ENCODE measurements at places on chromosomes 12 and 14. TPM values are rescaled to one million over a fixed set of nuclear protein-coding genes. Genes with fewer than 3 reads are reported as not detected.

Gene LALBA
- total RNA-seq = not detected

Gene NANOG
- total RNA-seq = not detected

Gene COCH
- 2.8 TPM for total RNA-seq

Gene SUSD6
- 27.2 TPM for total RNA-seq

Gene ESRRB
- 8.0 TPM for total RNA-seq

Gene CCDC198
- total RNA-seq = not detected

Gene AMDHD1
- not detected for total RNA-seq

DNA sequence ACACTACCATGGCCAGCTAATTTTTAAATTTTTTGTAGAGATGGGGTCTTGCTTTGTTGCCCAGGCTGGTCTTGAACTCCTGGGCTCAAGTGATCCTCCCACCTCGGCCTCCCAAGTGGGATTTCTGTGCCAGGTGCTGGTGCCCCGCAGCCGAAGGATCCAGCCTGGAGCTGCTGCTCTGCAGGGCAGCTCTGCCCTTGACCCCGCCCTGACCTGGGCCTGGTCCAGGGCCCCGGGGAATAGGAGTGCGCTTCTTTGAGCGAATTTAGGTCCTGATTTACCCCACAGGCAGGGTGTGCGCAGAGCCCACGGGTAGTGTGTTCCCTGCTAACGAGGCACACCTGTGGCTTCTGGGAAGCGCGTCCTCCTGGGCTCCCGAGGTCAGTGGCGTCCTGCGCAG, 15.2 kb downstream of the ACADS start:
- DNase-seq = no peak

DNA sequence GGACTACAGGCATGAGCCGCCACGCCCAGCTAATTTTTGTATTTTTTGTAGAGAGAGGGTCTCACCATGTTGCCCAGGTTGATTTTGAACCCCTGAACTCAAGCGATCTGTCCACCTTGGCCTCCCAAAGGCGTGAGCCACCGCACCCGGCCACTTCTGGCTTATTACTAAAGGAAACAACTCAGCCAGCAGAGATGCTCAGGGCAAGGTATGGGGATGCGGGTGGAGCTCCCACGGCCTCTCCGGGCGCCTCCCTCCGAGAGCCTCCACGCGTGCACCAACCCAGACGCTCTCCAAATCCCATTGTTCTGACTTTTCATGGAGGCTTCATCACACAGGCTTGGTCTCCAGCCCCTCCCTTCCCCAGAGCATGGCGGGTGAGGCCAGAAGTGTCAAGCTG, 6.1 kb upstream of the GPR132 start:
- no peak for DNase-seq

- DNase-seq = peak; percentile 95
Measured at GRCh38 chr12:3299929-3300832, 190.8 kb upstream of the PRMT8 start.

DNA sequence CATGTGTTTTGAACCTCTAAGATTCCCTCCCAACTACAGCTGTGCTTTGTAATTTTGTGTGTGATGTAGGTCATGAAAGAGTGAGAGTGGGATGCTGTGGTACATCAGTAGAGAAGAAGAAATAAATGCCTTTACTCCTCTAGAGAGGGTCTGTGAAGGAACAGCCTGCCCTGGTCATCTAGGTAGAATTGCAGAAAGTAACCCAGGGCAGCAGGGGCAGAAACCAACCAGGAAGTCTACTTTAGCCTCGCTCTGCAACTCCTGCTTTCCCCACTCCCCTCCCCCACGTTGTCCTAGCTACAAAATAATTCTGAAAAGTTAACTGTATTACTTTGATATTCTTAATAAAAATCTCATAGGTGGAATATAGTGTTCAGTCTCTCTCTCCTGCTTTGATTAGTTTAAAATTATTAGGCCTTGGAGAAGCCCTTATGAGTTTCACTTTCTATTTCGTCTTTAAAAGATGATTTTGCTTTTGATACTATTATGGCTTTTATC, 7.5 kb downstream of the TBK1 start:
- DNase-seq = no peak

GRCh38 chr12:123070267-123071081, 80.4 kb downstream of the PITPNM2 start:
- peak; percentile 42 for DNase-seq

DNA sequence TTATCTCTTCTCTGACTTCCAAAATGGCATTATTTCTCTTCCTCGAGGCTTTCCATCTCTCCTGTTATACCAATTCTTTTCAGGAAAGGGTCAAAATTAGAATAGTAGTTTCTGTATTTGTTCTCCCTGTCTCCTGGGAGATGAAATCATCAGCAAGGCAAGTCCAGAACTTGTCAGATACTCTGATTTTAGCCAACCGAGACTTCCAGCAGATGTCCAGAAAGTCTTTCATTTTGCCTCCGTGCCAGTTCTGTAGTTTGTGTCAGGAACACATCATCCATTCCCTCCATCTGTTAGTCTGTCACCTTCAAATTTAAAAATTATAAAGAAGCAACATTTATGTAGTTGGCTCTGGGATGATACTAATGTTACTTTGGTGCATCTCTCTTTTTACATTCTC, 275.7 kb downstream of the CCDC59 start:
- peak; percentile 38 for DNase-seq

DNA sequence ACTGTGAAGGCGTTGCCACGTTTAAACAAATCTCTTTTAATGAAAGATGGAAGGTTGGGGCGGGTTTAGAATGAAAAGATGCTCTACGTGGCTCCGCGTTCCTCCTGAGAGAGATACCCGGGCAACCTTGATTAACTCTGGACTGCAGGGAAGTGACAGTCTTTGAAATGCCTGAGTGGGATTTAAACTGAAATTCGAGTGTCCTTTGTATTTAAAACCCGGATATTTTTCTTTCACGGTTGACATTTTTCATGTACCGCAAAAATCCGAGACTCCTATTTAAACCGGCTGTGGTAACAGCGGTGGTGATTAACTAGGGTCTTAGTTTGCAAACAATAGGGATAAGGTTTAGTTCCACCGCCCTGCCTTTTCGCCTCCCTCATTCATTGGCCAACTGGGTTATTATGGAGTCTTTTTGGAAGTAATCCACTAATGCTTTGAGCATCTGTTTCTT, 707 bp downstream of the G2E3 start:
- peak; percentile 47 for DNase-seq

DNA sequence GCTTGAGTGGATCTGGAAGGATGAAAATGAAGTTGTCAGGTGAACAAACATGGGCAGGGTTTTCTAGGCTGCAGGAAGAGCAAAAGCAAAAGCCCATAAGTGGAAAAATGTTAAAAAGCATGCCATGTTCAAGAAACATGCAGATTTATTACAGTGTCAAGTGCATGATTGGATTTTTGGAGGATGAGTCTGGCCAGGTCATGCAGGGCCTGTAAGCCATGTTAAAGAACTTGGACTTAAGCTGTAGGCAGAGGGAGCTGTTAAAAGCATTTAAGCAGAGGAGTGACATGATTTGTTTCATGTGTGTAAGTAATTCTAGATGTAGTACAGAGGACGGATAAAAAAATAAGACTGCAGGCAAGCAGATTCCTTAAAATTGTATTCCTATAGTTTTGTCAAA, 16.3 kb upstream of the SINHCAF start:
- DNase-seq = no peak

DNA sequence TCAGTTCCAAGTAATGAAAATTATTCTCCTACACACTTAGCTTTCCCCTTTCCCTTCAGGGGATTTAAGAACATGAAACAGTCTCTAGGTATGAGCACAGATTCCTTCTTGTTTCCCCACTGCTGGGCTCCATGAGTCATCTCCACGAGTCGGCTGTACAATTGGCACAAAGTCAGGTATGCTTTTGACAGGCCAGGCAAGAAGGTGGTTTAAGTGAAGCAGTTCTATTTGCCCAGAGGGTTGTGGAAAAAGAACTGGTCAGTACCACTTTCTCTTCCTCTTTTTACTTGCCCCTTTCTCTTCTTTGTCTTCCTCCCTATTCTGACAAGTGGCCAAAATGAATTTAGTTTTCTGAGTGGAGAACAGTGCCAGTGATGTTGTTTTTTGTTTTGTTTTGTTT, 16.3 kb downstream of the DYNC1H1 start:
- no peak for DNase-seq

DNA sequence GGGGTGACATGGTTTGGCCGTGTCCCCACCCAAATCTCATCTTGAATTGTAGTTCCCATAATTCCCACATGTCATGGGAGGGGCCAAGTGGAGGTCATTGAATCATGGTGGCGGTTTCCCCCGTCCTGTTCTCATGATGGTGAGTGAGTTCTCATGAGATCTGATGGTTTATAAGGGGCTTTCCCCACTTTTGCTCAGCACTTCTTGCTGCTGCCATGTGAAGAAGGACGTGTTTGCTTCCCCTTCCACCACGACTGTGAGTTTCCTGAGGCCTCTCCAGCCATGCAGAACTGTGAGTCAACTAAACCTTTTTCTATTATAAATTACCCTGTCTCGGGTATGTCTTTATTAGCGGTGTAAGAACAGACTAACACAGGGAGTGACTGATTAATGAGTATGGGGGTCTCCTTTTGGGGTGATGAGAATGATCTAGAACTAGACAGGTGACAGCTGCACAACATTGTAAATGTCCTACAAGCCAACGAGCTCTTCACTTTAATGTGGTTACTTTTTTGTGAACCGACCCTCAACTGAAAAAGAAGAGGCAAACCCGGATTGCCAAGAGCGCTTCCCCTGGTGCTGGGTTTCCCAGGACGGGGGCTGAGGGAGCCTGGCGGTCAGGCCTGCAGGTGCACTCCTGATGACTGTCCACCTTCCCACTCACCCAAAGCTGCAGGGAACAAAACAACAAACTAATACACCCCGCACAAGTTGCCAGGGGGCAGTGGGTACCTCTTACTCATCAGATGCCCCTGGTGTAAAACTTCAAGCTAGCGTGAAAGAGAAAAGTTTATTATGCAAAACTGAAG, 90.1 kb downstream of the NCOR2 start:
- DNase-seq = no peak

GRCh38 chr12:121446750-121447149, 46.8 kb downstream of the RNF34 start:
- no peak for DNase-seq

DNA sequence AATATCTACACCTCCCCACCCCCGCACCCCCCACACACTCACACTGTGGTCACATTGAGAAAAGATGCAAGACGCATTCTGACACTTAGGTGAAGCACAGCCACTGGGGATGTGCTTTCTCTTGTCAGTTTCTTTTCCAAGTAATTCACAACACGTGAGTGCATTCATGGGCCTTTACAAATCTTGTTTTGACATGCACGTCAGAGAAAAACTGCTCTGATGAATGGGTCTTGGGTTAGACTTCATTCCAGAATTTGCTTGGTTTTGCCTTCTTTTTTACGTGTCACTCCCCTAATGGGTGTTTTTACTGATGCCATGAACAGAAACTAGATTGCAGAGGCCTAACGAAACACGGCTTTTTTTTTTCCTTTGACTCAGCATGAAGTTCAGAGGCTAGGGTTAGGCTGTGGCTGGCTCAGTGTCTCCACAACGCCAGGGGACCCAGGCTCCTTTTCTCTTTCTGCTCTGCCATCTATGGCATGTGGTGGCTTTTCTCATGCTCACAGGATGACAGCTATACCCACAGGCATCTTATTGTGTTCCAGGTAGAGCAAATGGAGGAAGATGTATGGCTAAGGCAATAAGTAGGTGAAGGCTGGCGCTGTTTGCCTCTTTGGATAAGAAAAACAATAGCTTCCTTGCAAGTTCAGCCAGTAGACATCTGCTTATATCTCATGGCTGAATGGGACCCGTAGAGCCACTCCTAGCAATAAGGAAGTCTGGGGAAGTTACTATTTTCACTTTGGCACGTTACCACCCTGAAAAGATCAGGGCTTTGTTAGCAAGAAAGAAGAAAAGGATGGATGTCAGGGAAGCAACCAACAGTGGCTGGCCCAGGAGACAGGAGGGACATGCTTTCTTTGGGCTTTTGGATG, 253.3 kb downstream of the SLC15A4 start:
- DNase-seq = no peak

GRCh38 chr12:48795550-48796455, 6.9 kb upstream of the ADCY6 start:
- DNase-seq = peak; percentile 90

DNA sequence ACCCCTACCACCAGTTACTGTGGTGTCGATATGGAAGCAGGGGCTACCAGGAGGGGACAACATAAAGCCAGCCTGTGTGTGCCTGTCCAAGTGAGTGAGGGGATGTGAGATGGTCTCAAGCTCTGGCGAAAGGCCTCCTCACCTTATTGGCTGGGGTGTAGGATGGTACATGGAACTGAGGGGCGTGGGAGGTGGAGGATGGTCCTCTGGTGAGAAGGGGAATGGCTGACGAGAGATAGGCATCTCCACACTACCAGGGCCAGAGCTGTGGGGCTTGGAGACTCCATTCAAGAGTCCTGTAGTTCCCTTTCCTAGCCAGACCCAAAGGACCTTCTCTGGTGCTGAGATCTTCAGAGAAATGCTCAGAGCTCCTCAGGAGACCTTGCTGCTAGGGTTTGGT, 32.5 kb upstream of the COL2A1 start:
- DNase-seq = no peak

GRCh38 chr14:64971943-64972791, at the start of gene RAB15:
Gene RAB15, minus strand, starts transcription at chr14:64972336. Its CDS starts 260 bp downstream, at chr14:64972076.
- peak; percentile 74 for DNase-seq

GRCh38 chr14:72236629-72237028, 304.4 kb downstream of the RGS6 start:
- DNase-seq = no peak

GRCh38 chr12:45234139-45234865, 18.4 kb downstream of the ANO6 start:
- peak; percentile 85 for DNase-seq

- DNase-seq = no peak
Measured at GRCh38 chr12:56256326-56256960, 1.7 kb downstream of the ANKRD52 start.

GRCh38 chr14:24426912-24427536, 2.4 kb downstream of the CBLN3 start:
- no peak for DNase-seq

GRCh38 chr12:113329791-113330417, 5.0 kb downstream of the SLC8B1 start:
- DNase-seq = no peak

Data from tongue (tissue), 3 donors.